Fibroblast of skin of abdomen (primary cell): ENCODE measurements at places on chromosomes 7 and 10.

DNA sequence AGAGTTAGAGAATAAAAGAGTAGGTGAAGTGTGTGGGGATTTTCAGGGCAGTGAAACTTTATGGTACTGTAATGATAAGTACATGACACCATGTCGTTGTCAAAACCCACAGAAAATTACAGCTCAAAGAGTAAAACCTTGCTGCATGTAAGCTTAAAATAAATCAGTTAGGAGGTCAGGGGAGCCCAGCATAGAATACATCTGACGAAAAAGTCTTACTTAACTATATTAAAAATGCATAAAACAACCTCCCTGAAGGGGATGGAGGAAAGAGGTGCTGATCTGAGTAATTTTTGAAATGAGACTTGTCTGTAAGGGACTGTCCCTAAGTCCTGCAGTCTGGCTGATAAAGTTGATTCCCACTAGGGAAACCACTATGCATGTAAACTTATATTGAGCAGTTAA is 49.8 kb upstream of the AKR1E2 start:
- no peak for DNase-seq

DNA sequence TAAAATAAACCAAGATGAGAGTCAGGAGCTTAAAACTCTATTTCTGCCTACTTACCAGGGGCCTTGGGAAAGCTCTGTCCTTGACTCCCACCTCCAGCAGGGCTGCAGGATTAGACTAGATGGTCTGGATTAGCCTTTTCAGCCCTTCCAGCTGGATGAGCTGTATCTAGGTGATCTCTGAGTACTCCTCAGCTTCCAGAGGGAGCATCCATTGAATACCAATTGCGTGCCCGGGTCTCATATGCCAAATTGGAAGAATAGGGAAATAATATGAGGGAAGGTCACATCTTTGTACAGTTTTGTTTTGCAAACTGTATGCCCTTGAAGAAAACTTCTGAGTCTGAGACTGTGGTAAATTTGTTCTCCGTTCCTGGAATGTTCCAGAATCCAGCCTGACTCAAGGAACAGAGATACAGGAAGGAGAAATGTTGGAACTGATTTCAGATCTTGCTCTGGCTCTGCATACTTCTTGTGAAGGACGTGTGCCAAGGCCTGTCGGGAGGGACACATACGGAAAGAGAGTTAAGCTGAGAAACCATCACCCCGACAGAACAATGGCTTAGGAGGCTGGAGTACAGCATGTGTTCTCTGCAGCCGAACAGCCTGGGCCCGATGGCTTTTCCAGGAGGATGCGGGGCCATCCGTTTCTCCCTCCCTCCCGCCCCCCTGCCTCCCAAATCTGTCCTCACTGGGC is 44.9 kb downstream of the MINDY4 start:
- DNase-seq: no peak

- DNase-seq: no peak
Observed at GRCh38 chr7:74103219-74103772, 19.7 kb downstream of the LIMK1 start.

DNA sequence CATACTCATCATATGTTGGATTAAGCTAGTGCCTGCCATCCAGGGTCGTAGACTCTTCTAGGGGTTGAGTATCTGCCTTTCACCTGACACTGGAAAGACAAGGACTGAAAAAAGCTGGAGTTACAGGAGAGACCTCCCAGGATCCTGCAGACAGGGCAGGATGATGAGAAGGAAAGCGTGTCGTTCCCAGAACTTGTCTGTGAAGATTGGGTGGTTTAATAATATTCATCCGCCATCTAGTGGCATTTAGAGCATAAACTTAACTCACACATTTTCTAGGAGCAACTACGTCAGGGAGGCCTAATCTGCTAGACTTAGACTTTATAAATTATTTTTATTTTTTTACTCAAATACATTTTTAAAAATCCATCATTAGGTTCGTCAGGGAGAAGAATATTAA is 59.6 kb downstream of the ADRB1 start:
- peak; percentile 56 for DNase-seq

DNA sequence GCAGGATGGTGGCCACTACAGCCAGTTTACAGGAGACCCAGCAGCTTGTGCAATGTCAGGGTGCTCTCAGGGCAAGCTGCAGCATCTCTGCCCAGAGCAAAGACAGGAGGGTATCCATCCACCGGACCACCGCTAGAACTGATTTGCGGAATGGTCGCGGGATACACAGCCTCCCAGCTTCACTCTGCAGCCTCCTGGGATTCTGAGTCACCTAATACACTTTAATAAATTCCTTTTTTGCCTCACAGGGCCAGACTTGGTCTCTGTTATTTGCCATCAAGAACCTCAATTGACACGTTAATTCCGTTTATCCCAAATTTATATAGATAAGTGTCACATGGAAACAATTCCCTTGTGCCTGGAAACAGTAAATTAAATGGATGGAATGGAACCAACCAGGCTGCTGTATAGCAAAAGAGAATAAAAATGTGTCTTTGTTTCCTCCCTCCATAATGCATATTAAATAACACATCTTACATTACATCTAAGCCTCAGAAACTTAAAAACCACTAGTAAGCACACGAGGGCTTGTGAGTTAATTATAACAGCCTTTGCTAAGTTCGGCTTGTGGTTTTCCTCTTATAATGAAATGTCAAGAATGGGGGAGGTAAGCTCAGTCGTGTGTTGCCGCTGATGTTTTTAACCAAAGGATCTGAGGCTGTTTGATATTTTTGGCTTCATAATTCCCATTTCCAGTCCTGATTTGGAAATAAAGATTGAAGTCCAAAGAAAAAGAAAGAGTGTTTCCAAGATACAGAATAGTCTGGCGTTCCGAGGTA is 52.1 kb downstream of the ADRB1 start:
- peak; percentile 31 for DNase-seq

DNA sequence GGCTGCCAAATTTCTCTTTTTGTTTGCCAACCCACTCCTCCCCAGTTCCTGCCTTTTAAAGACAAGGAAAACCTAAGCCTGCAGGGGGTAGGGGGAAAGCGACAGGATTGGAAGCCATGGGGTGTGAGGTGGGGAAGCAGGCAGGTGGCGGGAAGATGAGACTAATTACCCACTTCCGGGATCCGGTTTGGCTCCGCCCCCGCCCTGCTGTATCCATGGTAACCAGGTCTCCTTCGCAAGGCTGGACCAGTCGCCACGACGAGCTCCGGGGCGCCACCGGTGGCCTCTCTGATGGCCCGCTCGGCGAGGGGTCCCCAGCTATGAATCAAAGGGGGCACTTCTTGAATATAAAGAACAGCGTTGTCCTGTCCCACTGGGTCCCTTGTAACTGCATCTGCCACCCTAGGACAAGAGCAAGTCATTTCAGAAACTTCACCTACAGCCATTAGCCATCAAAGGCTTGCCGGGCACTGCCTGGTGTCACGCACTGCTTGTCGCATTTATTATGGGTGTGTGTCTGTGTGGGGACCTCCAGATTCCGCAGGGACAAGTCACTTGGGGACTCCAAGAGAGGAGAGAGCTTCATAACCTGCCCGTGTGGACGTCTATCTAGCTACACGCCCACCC is 55.4 kb upstream of the LMTK2 start:
- DNase-seq: no peak

- DNase-seq: peak; percentile 78
Observed at GRCh38 chr7:4612939-4613841, 68.9 kb upstream of the FOXK1 start.

DNA sequence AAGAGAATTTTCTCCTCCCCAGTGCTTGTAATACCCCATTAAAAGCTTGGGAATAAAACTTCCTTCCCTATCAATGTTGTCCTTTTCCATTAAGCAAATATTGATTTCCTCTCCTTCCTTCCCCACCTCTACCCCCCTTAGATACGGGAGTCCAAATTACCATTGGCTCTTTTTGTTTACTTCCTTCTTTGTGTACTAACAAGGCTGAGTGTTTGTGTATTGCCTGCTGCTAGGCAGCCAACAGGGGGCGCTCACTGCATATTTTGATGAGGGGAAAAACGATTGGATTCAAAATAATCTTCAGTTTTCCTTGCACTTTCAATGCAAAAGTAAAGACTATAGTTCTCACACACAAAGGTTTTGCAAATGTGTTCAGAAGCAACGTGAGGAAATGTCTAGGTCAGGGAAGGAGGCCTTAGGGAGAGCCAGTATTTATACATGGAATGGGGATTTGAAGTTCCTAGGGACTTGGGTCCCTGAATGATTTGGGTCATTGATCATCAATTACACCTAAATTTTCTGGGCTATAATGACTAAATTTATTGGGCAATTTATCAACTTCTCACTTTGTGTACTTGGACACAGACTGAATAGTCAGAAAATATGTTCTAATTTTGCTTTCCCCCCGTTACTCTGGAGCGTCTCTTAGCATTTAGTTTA is 23.6 kb upstream of the VPS41 start:
- peak; percentile 45 for DNase-seq

GRCh38 chr7:1100386-1100785 is 12.5 kb downstream of the GPER1 start:
- DNase-seq: no peak

DNA sequence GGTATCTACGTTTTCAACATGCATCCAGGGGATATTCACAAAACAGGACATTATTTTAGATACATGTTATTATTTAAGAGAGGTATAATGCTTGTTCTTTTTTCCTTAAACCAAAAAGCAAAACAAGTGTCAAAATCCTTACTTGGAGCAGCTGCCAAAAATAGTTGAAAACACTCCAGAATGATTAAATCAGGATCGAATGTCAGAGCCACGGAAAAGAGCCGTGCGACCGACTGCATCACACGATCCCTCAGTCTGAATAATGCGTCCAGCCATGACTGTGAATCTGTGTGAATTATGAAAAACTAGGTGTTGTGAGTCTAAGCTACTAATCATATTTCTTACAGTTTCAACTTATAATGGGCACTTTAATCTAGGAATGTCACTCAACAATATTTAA is 126.0 kb downstream of the PARD3 start:
- peak; percentile 66 for DNase-seq

DNA sequence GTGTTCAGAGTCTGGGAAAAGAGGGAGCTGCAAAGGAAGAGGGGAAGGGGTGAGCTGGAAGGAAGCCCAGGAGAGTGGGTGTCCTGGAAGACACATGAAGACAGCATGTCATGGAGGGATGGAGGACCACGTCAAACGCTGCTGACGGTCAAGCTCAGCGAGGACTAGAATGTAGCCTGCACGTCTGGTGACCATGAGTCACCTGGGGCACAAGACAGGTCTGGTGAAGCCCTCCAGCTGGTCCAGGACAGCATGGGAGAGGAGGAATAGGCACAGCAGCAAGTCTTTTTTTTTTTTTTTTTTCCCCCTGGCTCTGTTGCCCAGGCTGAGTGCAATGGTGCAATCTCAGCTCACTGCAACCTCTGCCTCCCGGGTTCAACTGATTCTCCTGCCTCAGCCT is 19.6 kb upstream of the AMZ1 start:
- no peak for DNase-seq

GRCh38 chr7:151174246-151175046 is 7.0 kb upstream of the GBX1 start:
- DNase-seq: no peak

DNA sequence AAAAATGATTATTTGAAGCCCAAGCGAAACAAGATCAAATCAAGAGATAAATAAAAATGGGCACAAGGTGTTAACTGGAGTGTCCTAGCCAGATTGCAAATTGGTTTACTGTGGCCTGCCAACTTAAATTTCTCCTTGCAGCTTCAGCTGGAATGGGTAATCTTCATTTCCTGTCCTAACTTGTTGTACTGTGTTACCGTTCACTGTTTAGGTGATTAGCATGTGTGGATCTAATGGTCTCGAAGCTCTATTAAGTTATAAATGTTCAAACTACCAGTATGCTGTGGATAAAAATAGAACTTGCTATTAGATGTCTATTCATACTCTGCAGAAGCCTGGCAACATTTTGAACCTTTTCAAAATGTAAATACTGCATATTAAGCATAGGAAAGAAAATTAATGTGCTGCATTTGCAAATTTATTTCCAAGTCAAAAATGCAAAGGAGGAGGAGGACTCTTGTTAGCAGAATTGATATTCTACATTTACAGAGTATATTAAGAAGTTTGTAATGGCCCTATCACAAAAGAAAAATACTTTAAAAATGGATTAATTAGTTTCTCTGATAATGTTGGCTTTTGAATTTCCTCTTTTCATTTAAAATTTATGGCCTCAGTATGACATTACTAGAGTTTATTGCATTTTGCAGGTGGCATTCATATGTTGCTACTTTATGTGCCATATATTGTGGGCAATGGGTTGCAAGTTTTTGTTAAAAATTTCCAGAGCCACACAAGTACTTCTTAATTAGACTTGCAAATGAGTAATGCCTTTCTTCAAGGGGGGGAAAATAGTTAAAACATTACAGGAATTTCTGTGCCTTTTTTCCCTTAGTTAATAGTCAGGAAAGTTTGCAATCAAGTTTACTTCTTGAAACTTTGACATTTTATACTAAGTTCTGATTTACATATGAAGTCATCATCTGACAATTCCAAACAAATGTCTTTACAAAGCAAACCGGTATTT is 92.1 kb downstream of the CABCOCO1 start:
- peak; percentile 51 for DNase-seq

DNA sequence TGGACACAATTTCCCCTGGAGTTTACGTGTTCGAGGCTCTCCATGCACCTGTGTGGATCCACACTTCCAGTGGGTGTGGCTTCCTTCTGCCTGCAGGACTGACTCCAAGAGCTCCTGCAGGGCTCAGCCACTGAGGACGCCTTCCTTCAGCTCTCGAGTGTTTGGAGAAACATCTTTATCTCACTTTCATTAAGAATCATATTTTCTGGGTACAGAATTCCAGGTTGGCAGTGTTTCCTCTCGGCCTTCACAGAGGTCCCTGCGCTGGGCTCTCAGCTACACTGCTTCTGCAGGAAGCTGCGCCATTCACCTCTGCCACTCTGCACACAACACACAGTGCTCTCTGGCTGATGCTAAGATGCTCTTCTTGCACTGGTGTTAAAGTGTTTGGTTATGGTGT is 69.9 kb upstream of the NKX6-2 start:
- DNase-seq: no peak

DNA sequence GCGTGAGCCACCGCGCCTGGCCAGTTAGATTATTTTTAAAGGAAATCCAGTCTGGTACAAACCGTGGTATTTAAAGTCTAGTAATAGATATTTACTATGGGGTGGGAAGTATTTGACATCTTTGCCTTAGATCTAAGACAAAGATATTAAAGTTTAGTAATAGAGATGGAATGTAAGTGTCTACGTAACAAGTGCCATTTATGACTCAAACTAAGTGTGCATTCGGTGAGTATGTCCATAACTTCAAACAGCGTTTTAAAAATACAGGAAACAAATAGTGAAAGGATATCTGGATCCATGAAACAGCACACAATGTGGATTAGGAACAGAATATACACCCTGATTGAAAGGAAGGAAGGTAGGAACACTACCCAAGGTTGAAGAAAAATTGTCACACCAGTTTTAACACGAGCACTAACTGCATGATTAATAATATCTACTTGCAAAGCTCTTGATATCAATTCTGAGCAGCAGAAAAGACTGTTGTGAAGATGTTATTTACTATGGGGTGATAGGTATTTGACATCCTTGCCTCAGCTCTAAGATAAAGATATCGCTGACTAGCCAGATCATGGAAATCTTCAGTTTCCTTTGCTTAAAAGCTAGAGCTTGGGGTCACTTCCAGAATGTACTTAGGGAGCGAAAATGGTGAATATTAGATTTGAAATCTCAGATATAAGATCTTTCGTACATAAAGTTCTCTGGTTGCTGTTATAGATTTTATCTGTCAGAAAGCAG is 48.7 kb downstream of the EPC1 start:
- peak; percentile 79 for DNase-seq

- no peak for DNase-seq
Observed at GRCh38 chr7:32357535-32358277, 132.5 kb downstream of the LSM5 start.
